Right renal pelvis (tissue), 4 donors: ENCODE measurements at places on chromosomes 12 and 14.

GRCh38 chr12:13440844-13441243 lies 244.3 kb downstream of the EMP1 start:
- no peak for DNase-seq

DNA sequence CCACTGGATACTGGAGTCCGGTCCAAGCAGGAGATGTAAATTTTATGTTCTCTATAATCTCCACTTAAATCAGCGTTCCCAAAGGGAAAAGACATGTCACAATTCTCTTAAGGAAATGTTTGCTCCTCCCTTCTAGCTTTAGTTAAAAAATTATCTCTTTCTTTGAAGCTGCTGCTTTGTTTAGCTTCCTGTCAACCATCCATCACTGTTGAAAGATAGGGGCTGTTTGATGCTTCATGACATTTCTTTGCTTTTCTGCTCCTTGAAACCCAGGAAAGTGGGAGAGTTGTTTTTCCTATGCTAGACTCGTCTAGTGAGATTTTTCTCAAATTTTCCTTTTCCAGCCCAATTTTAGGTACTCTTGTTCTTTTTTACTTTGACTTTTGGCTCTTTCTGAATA lies 31.9 kb downstream of the MBIP start:
- DNase-seq: no peak

GRCh38 chr12:69921831-69922230 lies 96.8 kb downstream of the MYRFL start:
- DNase-seq: no peak

DNA sequence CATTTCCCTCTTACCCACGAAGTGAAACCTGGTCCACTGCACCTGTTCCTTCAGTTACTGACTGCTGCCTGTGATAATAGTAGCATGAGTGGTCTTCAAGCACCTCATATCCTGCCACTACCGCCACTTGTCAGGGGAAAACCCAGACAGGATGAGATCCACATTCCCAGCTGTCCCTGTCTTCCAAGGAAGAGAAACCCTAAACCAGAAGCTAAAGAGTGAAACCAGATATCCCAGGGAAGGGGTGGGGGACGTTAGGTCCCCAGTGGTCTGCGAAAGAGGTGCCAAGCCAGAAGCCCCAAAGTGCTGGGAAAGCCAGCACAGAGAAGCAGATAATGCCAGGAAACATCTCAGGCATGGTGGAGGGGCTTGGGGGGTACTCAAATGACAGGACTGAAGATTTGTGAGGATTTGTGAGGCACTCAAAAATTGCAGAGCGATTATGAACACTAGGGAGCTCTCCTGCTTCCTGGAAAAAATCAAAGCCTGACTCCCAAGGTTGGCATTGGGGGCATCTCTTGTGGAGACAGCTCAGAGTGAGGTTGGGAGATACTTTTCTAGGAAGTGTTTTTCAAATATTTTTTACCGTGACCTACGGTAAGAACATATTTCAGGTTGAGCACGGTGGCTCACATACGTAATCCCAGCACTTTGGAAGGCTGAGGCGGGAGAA lies 77.9 kb downstream of the TMEM30B start:
- DNase-seq: no peak

- DNase-seq: no peak
Observed at GRCh38 chr14:105849933-105850626, 323.7 kb downstream of the TMEM121 start.

- DNase-seq: no peak
Observed at GRCh38 chr12:87930033-87930432, 99.2 kb downstream of the C12orf50 start.

- no peak for DNase-seq
Observed at GRCh38 chr12:132030367-132031038, 80.8 kb downstream of the EP400 start.

GRCh38 chr14:29898470-29898869 lies 29.2 kb downstream of the PRKD1 start:
- no peak for DNase-seq

DNA sequence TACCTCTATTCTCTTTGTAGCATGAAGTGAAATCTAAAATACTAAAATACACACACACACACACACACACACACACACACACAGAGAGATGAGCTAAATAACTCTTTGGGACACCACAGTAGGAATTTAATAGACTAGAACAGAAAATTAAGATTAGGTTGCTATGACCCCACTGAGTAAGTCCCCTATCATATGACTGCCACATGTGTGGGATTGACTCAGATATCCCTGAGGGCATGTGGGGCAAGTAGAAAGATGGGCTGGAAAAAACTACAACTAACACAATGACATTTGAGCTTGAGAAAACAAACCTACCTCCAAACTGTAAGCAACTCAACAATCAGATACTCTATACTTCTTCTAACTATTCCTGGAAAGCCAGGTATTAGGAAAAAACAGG lies 27.0 kb downstream of the SLC25A21 start:
- no peak for DNase-seq

DNA sequence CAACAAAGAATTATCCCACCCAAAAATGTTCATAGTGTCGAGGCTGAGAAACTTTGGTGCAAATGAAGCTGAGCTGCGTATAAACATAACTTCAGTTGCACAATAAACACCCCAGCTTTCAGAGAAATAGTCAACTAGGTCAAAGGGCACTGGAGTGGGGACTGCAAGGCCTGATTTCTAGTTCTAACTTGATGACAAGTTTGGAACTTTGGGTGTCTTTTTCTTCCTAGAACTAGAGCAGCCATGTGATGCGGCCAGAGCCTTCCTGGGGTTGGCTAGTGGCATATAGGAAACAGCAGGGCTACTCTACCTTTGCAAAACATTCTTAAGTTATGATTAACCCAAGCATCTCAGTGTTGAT lies 298.4 kb upstream of the AMIGO2 start:
- no peak for DNase-seq

- DNase-seq: no peak
Observed at GRCh38 chr12:67531501-67531900, 117.0 kb upstream of the DYRK2 start.

- DNase-seq: no peak
Observed at GRCh38 chr12:120121766-120122293, 5.3 kb upstream of the RAB35 start.

DNA sequence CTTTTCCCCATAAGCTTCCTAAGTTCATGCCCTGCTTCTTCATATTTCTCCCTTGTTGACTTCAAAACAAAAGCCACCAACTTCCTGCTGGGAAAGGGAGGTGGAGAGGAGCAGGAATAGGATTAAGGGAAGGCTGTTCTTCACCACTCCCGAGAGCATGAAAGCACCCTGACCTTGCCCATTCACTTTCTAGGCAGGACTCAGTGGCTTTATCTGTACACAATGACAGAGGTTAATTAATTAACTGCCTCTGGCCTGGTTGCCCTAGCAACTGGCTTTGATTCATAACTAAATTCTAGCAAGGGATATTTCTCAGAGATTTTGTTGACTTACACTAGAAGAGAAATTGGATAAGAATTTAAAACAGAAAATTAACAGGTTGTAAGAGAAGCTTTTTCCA lies 396.8 kb downstream of the RPS29 start:
- no peak for DNase-seq

GRCh38 chr14:105073720-105074600 lies 8.7 kb upstream of the GPR132 start:
- DNase-seq: no peak

GRCh38 chr14:102754370-102755262 lies 22.6 kb upstream of the TRAF3 start:
- DNase-seq: no peak

DNA sequence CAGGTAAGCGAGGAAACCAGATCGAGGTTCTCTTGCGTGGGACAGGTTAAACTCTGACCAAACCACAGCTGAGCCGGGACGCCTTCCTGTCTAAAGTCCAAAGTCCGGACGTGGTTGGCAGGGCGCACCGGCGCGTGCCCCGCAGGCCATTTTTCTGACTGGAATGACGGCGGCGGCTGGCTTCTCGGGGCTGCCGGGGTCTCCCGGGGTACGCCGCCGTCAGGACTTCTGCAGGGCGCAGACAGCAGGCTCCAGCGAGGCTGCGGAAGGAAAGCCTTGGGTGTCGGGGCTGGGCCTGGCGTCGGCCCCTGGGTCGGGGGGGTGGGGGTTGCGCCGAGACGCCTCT lies 32.8 kb downstream of the MIA2 start:
- peak; percentile 58 for DNase-seq

DNA sequence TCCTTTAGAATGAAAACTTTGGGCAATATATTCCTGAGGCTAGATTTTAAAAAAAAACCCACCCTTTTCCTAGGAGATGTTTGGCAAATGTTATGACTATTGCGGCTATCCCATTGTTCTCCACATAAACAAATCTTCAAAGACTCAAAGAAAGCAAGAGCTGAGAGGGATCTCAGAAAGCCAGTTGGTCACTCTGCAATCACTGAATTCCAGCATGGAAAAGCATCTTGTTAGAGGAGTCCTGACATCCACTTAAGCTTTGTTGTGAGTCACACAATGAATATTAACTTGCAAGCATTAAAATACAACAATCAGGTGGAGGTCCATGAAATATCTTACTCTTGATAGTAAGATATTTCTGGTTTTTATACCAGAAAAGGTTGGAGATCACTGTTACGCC lies 11.0 kb upstream of the PTPRB start:
- DNase-seq: no peak

- no peak for DNase-seq
Observed at GRCh38 chr14:38056270-38056669, 151.4 kb upstream of the SSTR1 start.

- DNase-seq: no peak
Observed at GRCh38 chr14:60116181-60116580, 24.5 kb downstream of the PCNX4 start.

GRCh38 chr14:73289729-73290128 lies 52.4 kb downstream of the PAPLN start:
- DNase-seq: no peak
